ENCODE measurements at places on chromosomes 7 and 10. TPM values are rescaled to one million over a fixed set of nuclear protein-coding genes. Genes with fewer than 3 reads are reported as not detected.
A peak's percentile ranks its signal among the peaks of the same experiment; 100 is the strongest.

The HMX3 gene
- not detected for polyA plus RNA-seq

The RNF148 gene
- polyA plus RNA-seq = not detected

The GATA3 gene
- 0.18 TPM for polyA plus RNA-seq

The PDE6C gene
- polyA plus RNA-seq = not detected

- no peak overlapping the region for H3K27ac ChIP-seq
- no peak overlapping the region for H3K4me3 ChIP-seq
- peak; percentile 79 for DNase-seq
- H3K4me1 ChIP-seq = no peaks in the 10 kb centered on the region
- no peaks in the 10 kb centered on the region for H3K27me3 ChIP-seq
These were observed 86.6 kb downstream of the STRA8 start for GRCh38 chr7:135320268-135320667.

DNA sequence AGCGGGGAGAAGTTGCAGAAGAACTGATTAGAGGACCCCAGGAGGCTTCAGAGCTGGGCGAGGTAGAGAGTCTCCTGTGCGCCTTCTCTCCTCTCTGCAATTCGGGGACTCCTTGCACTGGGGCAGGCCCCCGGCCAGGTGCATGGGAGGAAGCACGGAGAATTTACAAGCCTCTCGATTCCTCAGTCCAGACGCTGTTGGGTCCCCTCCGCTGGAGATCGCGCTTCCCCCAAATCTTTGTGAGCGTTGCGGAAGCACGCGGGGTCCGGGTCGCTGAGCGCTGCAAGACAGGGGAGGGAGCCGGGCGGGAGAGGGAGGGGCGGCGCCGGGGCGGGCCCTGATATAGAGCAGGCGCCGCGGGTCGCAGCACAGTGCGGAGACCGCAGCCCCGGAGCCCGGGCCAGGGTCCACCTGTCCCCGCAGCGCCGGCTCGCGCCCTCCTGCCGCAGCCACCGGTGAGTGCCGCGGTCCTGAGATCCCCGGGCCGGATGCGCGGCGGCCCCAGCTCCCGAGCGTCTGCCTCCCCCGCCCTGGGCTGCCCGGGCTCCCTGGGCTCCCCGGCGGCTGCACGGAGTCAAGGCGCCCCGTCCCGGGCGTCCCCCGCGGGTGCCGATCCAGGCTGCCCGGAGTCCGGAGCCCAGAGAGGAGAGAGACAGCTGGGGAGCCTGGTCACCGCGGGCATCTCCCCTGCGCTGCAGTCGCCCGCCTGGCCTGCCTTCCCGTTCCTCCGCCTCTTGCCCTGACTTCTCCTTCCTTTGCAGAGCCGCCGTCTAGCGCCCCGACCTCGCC lies at the start of gene PLAU:
Gene PLAU, plus strand, starts transcription at position 369 of the 789 bp plus-strand sequence. CDS start 424 bp downstream, outside the sequence.
- DNase-seq = peak; percentile 44
- no peaks in the 10 kb centered on the region for H3K27me3 ChIP-seq
- peaks cover 26% of the 10 kb centered on the region for H3K4me1 ChIP-seq
- H3K36me3 ChIP-seq = no peaks in the 10 kb centered on the region

DNA sequence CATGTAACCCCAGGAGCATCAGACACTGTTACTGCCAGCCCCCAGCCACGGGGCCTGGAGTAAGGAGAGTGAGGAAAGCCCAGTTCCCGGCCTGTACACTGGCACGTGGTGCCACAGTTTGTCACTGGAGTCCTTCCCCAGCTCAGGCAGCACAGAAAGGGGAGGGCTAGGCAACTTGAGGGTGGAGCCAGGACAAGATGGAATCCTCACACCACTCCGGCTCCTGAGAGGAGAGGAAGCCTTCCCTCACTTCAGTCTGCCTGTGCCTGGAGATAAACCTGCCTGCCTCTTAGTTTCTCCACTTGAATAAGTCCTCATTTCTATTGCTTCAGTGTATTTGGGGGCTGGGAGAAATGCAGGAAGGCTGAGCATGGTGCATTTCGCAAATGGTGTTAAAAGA lies 176.0 kb downstream of the KIAA1217 start:
- DNase-seq = peak; percentile 25
- no peaks in the 10 kb centered on the region for H3K27me3 ChIP-seq
- H3K4me3 ChIP-seq = no peak overlapping the region
- H3K27ac ChIP-seq = no peak overlapping the region

GRCh38 chr10:86964847-86965190 lies 3.5 kb upstream of the ADIRF start:
- no peak overlapping the region for H3K27ac ChIP-seq
- DNase-seq = no peak
- H3K4me3 ChIP-seq = no peak overlapping the region
- H3K27me3 ChIP-seq = no peaks in the 10 kb centered on the region
- no peaks in the 10 kb centered on the region for H3K36me3 ChIP-seq
- H3K4me1 ChIP-seq = peaks cover 53% of the 10 kb centered on the region
